ENCODE measurements at places on chromosomes 16 and 17.

- DNase-seq, result no peak
These were observed 176.4 kb upstream of the KCNJ16 start for GRCh38 chr17:69898601-69899000.

DNA sequence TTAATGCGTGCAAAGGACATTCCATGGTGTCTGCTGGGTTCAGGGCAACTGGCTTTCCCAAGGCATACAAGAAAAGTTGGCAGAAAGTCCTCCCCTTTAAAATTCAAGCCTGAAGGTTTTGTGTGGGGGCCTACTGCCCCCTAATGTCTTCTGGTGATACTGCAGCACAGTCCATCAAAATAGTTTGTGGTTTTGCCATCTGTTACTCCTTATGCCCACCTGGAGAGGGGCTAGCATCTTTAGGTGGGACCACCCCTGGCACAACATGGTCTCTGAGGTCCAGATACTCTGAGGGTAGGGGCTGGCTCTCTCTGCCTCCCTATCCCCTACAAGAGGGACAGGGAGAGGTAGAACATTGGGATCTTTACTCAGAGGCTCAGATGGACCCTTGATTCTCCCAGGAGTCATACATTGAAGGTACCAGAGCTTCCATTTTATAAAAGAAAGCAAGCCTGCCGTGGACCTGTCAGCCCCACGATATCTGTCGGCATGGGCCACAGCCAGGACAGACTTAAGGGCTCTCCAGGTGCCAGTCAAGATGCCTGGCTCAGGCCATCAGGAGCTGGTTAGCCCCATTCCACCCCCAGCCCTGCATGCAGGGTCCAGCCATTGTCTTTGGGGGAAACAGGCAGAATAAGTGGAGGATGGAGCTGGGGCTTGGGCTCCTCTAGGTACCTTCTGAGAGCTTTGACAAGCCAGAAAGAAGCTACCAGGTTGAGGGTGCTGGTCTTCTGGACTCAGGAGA lies 6.3 kb downstream of the ESRP2 start:
- DNase-seq, result peak; percentile 15

- DNase-seq, result no peak
These were observed 21.1 kb upstream of the NSMCE1 start for GRCh38 chr16:27289669-27290068.

GRCh38 chr17:2123375-2124251 lies 68.7 kb downstream of the HIC1 start:
- DNase-seq, result no peak

DNA sequence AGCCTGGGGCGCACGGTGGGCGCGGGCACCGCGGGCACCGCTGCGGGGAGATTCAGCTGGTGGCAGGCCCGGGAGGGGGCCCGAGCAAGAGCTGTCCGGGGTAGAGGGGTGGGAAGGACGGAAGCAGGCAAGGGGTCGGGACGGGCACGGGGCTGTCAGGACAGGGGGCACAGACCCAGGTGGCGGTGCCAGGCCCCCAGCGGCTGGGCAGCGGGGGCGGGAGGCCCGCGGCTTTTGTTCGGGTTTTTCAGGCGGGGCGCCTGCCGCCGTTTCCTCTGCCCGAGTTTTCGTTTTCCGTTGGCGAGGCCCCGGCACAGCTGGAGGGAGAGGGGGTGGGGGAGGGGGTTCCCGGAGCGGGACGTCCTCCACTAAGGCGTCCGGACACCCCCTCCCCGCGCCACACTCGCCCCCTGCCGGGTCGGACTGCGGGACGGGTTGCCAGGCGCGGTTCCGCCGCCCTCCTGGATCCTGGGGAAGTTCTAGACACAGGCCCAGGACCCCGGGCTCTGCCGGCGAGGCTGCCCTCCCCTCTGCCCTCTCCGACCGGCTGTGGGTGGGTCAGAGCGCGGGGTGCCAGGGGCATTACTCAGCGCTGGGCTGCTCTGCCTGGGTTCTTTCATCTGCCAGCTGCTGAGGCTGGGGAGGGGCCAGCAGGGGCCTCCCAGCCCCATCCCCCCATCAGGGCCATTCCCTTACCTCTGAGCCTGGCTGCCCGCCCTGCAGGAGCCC lies 543 bp downstream of the ARHGAP23 start:
- DNase-seq, result no peak

GRCh38 chr17:42247734-42248133 lies 28.5 kb downstream of the STAT5B start:
- DNase-seq, result no peak

DNA sequence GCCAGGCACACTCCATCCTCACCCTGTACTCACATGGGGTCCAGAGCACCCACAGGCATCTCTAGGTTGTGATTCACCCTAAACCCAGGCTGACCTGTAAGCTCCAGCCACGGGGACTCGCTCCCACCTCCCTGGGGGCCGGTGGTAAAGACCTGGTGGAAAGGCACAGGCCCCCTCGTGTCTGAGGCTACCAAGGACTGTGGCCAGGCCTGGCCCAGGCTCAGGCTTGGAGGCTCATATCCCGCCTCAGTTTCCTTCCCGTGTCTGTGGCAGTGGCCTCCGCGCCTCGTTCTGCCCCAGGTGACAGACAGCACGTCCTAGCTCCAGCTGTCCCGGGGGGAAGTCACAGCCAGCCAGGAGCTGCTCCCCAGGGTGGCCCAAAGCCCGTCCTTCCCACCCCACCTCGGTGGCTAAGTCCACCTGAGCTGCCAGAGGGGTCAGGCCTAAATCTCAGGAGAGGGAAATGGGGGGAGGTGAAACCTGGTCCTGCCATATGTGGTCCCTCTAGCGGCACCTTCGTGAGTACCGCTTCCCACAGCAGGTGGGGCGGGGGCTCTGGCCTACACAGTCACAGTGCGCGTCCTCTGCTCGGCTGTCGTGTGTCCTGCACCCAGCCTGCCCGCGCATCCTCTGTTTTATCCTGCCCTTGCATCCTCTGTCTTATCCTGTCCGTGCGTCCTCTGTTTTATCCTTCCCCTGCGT lies 12.6 kb downstream of the CDH15 start:
- no peak for DNase-seq

GRCh38 chr16:85583491-85584181 lies 29.5 kb upstream of the GSE1 start:
- DNase-seq, result peak; percentile 55

- no peak for DNase-seq
These were observed 748 bp downstream of the SMTNL2 start for GRCh38 chr17:4584917-4585637.

GRCh38 chr17:81566461-81567126 lies 14.4 kb upstream of the FAAP100 start:
- no peak for DNase-seq

- DNase-seq, result no peak
These were observed 192.2 kb upstream of the CDH11 start for GRCh38 chr16:65313936-65314626.

DNA sequence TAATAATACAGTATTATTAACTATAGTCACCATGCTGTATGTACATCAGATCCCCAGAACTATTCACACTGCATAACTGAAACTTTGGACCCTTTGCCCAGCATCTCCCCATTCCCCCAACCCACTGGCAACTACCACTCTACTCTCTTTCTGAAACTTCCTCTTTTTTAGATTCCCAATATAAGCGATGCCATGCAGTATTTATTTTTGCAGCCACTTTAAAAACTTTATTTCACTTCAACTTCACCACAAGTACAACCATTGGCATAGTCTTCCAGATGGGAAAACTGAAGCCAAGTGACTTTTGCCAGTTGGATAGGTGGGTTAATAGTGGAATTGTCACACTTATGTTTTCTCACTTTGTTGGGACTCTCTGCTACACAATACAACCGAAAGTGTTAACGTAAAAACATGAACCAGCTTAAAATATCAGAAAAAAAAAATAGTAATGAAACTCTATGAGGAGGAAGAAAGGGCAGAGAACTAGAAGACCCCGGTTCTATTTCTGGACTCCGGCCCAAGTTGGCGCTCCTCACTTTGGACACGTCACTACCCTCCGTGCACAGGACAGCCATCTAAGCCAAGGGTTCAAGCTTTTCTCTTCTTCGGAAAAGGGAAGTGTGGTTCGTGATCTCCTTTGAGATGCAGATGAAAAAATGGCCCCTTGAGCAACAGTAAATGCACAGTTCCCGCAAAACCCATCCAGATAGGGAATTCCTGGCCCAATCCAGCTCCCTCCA lies 743 bp downstream of the SHCBP1 start:
- no peak for DNase-seq

DNA sequence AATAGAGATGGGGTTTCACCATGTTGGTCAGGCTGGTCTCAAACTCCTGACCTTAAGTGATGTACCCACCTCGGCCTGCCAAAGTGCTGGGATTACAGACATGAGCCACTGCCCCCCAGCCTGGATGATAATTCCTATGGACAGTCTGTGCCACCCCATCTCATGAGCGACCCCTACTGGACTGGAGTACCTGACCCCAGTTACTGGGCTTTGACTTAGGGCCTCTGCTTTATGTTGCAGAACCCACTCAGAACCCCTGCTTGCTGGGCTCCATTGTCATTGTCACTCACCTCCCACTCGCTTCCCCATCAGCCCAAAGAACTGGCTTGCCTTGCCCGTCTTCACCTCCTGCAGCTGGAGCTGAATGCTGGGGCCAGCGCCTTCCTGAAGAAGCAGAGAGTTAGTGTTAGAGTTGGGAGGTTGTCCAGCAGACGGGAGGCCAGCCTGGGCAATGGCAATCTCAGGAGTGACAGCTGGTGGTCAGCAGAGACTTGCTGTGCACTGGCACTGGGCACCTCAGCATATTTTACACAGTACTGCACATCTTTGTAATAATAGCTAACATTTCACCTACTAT lies 4.0 kb downstream of the TAC4 start:
- no peak for DNase-seq

DNA sequence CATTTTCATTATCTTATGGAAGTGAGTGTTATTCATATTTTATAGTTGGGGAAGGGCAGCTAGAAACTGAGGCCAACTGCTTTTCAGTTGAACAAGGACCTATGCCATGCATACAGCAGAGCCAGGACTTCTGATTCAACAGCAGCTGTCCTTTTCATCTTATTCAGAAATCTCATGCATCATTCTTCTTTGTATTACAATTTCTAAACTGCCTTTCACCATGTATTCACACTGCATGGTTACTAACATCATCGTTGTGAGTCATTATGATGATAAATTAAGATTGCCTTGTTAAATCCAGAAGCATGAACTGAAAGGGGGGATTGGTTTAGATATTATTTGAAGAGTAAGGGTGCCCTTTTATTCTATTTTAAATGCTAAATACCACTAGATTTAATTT lies 1470.1 kb upstream of the GOT2 start:
- DNase-seq, result no peak

DNA sequence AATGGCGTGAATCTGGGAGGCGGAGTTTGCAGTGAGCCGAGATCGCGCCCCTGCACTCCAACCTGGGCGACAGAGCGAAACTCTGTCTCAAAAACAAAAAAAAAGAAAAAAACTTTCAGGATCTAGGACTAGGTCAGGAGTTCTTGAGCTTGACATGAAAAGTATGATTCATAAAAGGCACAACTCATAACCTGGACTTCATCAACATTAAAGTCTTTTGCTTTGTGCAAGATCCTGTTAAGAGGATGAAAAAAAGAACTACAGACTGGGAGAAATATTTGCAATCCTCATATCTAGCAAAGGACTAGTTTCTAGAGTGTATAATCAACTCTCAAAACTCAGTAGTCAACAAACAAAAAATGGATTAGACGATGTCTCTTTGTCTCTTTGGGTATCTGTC lies 40.0 kb downstream of the TBC1D16 start:
- DNase-seq, result no peak

DNA sequence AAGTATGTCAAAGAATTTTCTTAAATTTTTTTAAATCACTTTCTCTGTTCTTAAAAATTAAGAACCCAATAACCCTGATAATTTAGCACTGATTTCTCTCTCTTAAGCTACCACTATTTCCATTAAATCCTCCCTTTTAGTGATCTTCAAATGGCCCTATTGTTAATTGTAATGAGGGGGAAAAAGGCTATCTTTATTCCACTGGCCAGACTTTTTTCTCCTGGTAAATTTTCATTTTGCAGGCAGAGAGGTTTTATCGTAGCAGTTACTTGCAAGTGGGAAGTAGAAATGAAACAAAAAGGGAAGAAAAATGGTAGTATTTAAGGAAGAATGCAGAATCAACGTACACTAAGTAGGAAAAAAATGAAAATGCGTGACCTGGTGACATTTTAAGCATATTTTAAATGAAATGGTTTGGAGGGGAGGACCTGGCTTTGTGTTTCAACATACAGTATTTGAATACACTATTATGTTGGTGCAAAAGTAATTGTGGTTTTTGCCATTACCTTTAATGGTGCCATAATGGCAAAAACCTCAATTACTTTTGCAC lies 224.9 kb downstream of the TANC2 start:
- no peak for DNase-seq

Data from NCI-H1930 (cell line).